HS-27A (cell line): ENCODE measurements at places on chromosomes 12 and 14.

GRCh38 chr14:37018571-37019240, 153.7 kb downstream of the SLC25A21 start:
- DNase-seq = no peak

DNA sequence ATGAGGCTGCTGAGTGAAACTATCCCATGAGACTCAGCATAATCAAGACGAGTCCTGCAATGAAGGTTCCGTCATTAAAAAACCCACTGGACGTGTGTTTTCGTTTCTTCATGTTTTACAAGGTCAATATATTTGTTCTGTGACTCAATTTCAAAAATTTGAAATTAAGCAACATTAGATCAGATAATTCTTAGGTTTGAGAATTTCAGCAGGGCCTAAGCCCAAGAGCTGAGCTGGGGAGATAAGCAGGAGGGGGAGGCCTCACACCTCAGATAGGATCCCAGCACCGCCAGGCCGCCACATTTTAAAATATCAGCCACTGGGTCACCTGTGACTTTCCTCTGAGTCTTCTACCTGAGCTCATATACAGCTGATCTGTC, 13.3 kb downstream of the STX2 start:
- no peak for DNase-seq

- no peak for DNase-seq
These were observed 54.1 kb downstream of the DAO start for GRCh38 chr12:108933949-108934348.

- DNase-seq = no peak
These were observed 80.3 kb downstream of the SYNE2 start for GRCh38 chr14:63933110-63933509.

DNA sequence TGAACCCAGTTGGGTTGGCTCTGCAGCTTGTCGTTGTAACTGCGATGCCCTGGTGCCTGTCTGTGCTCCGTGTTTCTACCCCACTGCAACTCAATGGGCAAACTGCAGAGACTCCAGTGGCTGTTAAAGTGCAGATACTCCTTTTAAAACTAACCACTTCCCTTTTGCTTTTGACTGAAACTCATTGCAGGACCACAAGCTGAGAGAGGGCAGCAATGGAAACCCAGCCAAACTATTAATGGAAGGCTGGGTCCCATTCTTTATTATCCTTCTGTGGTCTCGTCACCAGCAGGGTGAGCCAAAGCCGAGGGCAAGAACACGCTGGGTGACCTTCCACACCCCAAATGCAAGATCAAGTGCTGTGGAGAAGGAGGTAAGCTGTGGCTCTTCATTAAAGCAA, 910.4 kb downstream of the VRK1 start:
- DNase-seq = no peak

GRCh38 chr12:97336900-97337751, 125.5 kb upstream of the RMST start:
- DNase-seq = no peak

DNA sequence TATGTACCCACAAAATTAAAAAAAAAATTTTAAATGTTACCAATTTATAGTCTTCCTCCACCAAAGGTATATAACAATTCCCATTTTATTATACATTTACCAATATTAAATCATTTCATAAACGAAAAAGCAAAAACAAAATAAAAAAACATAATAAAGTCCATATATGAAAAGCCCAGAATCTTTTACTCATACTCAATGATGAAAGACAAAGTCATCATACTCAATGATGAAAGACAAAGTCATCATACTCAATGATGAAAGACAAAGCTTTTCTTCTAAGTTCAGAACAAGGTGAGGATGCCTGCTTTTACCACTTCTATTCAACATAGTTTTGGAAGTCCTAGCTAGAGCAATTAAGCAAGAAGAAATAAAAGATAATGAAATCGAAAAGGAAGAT, 28.1 kb downstream of the TMEM116 start:
- no peak for DNase-seq

- DNase-seq = no peak
These were observed 324.5 kb downstream of the NUAK1 start for GRCh38 chr12:105814283-105814682.

DNA sequence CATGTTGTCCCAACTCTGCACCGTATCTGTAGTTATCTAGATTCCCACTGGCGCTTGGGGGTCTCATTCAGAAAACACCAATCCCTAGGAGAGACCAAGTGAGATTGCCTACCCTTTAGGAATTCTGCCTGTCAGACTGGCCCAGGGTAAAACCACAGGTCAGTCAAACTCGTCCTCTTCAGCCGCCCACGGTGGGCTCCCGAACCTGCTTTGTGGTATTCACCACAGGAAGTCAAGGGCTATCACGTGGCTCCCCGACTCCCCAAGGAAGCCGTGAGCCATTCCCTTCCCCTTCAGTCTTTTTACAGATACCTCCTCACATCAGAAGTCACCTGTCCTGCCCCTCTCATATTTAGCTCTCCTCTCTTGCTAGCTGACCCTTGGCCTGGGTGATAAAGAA, 159.9 kb downstream of the EGLN3 start:
- DNase-seq = no peak

DNA sequence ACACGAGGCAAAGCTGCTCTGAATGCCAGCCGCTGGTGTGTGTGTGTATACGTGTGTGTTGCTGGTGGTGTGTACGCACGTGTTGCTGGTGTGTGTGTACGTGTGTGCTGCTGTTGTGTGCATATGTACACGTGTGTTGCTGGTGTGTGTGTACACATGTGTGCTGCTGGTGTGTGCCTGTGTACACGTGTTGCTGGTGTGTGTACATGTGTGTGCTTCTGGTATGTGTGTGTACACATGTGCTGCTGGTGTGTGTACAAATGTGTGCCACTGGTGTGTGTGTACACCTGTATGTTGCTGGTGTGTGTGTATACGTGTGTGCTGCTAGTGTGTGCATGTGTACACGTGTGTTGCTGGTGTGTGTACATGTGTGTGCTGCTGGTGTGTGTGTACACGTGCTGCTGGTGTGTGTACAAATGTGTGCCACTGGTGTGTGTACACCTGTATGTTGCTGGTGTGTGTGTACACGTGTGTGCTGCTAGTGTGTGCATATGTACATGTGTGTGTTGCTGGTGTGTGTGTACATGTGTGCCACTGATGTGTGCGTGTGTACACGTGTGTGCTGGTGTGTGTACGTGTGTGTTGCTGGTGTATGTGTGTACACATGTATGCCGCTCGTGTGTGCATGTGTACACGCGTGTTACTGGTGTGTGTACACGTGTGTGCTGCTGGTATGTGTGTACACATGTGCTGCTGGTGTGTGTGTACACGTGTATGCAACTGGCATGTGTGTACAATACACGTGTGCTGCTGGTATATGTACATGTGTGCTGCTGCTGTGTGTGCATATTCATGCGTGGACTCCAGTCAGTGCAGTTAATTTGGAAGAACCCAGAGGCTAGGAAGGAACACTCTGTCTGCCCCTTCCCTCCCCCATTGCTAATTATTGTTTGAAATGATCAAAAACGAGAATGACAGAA, 47.2 kb downstream of the CACNA2D4 start:
- no peak for DNase-seq

GRCh38 chr12:39364196-39364595, 78.7 kb downstream of the KIF21A start:
- DNase-seq = no peak

DNA sequence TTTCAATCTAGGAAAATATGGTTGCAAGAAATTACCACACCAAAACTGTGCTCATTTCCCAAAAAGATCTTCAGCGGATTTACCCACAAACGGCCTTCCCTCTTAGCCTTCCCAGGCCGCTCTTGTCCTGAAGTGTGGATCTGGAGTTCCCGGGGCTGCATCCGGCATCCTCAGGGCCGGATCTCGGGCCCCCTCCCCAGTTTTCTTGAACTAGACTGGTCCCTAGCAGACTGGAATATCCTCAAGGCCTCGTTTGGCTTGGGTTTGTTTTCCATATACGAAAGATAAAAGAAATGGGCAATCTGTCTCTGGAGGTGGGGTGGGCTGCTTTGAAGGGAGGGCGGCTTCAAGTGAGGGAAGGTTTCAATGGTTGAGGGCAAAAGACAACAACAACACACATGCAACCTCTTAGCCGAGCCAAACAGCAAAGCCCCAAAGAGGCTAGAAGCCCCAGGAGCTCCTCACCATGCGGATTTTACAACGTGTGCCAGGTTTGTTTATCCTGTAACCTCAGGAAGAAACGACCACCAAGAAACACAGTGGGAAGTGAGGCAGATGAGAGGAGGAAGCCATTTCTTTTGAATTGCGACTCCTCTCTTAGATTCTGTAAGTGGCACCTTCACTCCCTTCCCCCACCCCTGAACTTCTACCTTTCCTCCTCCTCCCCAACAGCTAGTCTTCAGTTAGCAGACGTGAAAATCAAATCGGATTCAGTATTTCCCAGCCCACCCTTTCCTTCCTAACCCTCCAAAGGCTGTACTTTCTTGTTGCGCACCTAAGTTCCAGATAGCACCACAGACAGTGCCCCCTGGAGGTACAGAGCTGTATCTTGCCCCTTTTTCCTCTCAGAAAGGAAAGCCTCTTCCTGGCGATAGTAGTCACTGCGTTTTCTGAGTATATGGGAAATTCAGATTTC, 2.6 kb downstream of the MYF6 start:
- DNase-seq = no peak

DNA sequence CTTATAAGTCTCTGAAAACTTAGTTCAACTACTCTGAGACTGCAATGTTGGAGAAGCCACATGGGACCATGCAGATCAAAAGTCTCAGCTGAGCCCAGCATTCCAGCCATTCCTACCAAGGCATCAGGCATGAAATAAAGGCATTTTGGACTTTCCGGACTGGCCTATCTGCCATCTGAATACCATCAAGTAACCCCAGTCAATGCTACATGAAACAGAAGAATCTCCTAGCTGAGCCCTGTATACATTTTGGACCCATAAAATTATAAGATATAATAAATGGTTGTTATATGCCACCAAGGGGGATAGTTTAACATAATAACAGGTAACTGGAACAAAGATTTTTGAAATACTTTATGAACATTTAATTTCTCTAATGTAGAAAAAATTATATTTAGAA, 9.3 kb upstream of the TMEM260 start:
- no peak for DNase-seq

DNA sequence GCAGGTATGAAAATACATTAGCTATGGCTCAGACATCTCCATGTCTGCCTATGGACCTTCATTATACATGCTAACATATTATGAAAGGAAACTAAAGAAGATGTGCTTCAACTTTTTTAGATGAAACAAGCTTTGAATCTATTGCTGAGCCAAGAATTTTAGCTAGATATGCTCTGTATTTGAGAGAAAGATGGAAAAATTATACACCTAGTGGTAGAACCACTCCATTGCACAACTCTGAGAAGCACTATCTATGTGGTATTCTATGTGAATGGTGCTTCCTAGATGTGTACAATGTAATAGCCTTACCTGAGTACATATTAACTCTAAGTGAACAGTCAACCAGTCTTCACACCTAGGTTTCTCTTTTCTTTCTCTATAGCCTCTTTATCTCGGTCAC, 17.3 kb downstream of the EPYC start:
- no peak for DNase-seq

- no peak for DNase-seq
These were observed 127.6 kb upstream of the AMIGO2 start for GRCh38 chr12:47207340-47207717.

- no peak for DNase-seq
These were observed 185.1 kb upstream of the C14orf180 start for GRCh38 chr14:104394409-104394851.

DNA sequence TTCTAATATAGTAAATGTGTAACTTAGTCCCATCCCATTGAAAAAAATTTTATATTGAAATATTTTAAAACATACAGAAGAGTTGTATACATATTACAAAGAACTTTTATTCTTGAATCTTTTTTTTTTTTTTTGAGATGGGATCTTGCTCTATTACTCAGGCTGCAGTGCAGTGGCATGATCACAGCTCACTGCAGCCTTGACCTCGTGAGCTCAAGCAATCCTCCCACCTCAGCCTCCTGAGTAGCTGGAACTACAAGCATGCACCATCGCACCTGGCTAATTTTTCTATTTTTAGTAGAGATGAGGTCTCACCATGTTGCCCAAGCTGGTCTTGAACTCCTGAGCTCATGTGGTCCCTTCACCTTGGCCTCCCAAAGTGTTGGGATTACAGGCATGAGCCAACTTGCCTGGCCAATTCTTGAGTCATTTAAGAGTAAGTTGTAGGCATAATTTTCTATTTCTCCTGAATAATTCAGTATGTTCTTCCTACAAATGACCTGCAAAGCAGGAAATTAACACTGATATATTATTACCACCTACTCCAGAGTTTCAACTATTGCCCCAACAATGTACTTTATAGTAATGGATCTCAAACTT, 153.0 kb upstream of the BMP4 start:
- no peak for DNase-seq

GRCh38 chr14:50619569-50620141, 48.5 kb downstream of the SAV1 start:
- no peak for DNase-seq

DNA sequence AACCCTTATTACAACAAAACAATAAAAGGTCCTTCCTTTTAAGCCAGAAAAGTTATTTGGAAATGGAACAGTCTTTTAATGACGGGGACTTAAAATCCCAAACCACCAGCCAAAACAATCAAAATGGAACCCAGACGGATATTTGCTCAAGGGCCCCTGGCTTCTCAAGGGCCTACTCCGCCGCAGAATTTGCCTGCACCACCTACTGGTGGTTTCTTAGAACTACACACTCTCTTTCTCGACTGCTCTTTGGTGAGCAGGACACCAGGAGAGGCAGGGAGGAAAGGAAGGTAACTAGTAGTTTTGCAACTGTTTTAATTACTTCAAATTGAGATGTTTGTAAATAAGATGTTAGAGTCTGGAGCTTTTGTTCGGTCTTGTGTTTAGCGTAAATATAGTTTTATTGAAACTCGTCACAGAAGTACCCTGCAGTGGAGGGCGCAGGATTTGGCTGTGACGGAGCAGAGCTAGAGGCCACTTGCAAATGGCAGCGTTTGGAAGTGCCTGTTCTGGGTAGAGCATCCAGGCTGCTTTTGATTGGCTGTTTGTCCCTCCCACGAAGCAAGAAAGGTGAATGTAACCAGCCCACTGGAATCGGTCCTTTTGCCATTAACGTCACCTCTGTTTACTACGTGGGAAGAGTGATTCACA, 238.5 kb downstream of the CACNA1C start:
- no peak for DNase-seq

DNA sequence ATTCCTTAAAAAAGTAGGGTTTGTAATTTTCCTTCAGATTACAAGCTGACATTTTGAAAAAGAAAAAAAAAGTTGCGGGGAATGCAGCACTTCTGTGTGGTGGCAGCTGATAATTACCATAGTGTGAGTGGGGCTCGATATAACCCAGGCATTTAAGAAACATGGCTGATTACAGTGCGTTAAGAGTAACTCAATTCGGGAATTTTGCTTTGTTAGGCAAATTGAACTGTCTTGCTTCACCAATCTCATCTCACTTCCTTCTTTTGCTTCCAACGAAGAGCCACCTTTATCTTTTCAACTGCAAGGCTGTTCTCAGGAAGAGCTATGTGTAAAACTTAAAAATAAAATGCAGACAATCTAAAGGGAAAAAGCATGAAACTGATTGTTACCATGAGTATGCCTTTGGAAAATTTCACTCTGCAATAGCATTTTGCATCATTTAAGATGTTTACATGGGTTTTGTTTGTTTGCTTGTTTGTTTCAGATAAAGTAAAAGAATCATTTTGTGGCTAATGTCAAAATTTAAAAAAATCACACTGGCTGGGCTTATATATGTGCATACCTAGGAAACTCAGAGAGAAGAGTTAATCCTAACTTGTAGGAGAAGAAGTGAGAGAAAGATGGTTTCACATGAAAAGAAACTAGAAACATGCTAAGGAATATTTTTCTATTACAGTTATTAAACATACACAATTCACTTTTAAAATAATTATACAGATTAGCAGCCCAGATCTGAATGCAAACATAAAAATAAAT, 295.9 kb upstream of the ATP2B1 start:
- DNase-seq = no peak
